ENCODE measurements at places on chromosomes 5 and 9.

- no peak for DNase-seq
Observed at GRCh38 chr5:54249210-54250028, 61.0 kb downstream of the ARL15 start.

- DNase-seq = no peak
Observed at GRCh38 chr9:83081846-83082245, 18.9 kb upstream of the RASEF start.

- DNase-seq = no peak
Observed at GRCh38 chr5:131423056-131423455, 159.2 kb downstream of the CDC42SE2 start.

DNA sequence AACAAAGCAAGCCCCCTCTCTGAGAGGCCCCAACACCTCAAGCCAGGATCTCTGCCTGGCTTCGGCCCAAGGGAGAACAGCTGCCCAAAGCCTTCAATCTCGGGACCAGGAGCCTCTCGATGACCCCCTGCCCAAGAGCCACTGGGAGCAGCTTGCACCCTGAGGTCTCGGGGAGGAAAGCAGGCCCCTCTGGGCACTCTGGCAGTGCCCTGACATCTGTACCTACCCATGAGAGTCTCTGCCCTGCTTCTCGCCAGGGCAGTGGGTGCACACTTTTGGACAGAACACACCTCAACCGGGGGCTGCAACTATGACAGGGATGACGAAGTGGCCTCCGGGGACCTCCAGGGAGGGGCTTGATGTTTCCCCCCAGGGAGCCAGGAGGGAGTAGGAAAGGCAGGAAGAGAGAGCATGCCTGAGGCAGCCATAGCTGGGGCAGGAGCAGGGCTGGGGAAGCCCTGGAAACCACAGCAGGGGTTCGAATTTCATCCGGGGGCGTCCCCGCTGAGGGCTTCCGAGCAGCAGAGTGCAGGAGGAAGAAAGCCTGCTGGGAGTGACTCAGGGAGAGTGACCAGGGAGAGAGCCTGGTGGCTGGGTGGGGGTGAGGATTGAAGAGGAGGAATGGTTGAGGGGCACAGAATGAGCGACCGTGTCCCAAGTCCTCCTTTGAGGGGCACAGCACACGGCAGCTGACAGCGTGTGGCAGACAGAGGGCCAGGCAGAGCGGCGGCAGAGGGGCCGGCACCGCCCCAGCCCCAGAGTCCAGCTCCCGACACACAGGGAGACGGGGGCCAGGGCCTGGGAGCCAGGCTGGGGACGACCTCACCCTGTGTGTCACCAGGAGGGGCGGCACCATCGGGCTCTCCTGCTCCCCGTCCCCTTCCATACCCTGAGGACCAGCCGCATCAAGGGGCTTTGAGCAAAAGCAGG lies 1.8 kb downstream of the LPCAT1 start:
- no peak for DNase-seq

DNA sequence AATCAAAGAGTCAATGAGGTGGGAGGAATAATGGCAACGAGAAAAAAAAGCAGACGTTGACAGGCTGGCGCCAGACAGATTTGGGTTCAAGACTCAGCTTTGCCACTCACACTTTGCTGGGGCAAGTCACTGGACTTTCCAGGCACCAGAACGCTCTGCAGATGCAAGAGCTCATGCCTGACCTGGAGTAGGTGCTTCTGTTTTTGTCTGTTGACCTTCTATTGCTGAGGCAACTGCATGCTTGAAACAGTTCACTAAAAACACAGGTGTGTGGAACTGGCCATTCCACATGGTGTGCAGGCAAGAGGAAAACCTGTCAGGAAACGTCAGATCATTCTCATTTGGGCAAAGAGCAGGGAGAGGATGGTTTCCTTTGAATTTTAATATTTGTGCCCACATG lies 161.2 kb upstream of the SMIM23 start:
- no peak for DNase-seq

GRCh38 chr9:2817999-2818803 lies 25.7 kb downstream of the PUM3 start:
- no peak for DNase-seq

DNA sequence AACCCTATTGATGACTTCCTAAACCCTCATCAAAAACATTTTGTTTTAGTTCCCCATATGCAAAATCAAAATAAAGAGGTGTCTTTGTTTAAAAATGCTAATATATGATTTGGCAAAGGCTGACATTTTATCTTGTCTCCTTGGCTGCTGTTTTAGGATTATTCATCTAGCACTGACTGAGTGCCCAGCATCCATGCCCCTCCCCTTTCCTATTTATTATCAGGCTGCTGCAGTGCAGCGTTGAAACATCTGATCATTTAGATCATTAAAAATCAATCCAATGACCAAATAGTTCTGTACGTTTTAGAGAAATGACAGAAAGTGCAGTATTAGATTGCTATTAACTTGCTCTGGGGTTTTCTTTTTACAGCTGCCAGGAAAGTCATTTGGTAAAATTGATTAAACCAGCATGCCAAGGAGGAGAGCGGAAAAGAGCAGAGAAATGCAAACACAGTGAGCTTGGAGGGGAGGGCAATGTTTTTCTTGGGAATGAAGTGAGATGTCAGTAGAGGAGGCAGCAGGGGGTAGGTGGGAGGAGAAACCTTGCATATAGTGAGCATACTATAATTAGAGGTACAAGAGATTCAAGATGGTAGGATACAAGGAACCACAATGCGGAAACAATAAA lies 286.3 kb downstream of the PDE4D start:
- DNase-seq = no peak

- DNase-seq = no peak
Observed at GRCh38 chr5:85143138-85143537, 758.5 kb upstream of the EDIL3 start.

DNA sequence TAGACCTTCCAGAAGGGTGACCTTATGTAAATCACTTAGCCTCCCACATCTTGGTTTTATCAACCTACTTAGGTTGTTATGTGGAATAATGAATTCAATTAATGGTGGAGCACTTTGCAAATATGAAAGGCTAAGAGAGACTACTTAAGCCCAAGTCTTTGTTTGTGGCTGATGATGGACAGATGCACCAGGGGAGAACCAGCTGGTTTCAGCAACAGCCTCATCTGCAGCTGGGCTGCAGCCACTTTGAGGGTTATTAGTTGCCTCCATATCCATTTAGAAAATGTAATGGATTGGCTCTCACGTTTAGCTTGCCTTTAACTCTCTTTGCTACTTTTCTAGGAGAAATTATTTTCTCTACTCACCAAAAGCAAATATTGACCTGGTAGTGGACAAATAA lies 146.6 kb downstream of the ESM1 start:
- no peak for DNase-seq

DNA sequence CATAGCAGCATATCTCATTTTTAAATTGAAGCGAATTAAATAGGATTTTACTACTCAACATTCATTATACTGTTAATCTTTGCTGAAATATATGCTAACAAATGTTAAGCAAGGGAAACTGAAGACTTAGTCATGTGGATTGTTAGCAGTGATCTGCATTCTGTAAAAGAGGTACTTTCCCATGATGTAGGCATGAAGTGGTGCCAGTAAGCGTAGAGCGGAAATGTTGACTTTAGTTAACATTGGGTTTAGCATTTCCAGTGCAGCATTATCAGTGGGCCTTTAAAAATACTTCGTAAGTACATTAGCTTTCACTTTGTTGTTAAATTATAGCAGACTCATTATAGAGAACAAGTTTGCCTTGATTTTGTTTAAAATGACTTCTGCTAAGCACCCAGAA lies 130.3 kb downstream of the CDC42SE2 start:
- no peak for DNase-seq

- DNase-seq = no peak
Observed at GRCh38 chr5:133667217-133667616, 54.9 kb upstream of the FSTL4 start.

DNA sequence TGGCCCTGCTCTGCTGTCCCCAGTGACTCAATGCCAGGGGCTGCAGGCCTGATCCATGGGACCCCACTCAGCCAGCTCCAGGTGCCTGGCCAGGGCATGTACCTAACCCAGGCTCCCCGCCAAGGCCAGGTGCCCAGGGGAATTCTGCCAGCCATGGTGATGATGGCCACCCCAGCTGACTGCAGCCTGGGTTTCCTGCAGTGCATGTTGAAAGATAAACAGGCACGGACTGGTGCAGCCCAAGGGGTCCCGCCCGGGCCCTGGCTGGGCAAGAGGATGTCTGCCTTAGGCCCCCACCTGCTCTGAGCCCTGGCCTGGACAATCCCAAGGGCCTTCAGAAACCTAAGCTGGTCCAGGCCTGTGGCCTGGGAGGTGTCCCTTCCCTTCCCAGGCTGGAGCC lies 1.2 kb downstream of the ABCA2 start:
- DNase-seq = no peak

GRCh38 chr9:72327631-72328030 lies 37.4 kb downstream of the ZFAND5 start:
- no peak for DNase-seq

DNA sequence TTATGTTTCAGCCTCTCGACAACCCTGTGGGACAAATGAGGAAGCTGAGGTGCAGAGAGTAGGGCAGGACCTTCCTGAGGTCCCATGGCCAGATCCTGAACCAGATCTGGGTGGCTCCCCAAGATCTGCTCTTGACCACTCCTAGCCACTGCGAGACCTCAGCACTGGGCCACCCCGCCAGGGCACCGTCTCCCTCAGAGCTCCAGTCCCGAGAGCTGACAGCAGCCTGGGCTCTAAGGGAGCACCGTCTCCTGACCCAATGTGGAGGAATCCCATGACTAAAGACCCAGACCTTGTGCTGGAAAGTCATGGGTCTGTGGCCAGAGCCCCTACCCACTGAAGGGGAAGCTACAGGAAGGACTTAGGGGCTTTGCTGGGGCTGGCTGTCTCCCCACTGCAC lies 4.5 kb upstream of the LMX1B start:
- DNase-seq = no peak

DNA sequence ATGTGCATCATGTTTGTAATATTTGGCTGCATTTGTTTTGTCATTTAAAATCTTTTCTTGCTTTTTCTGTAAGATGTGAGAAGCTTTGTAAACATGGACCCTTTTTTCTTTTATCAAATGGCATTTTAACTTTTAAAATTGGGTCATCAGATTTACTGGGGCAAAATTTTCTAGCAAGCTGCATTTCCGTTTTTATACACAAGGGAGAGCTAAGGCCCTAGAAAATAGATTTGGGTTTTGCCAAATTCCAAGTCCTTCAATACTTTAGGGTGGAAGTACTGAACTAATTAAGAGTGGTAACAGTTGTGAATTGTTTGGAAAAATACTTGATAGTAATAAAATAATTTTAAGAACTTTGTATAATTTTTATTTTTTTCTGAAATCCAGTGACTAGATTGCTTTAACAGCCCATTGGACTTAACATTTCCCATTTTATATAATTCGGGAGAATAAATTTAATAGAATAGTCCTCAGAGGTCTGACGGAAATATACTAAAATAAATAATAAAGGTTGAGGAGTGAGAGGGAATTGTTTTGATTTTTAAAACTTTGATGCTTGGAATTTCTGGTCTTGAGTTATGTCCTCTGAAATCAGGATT lies 117.4 kb downstream of the SMARCA2 start:
- DNase-seq = peak; percentile 8

DNA sequence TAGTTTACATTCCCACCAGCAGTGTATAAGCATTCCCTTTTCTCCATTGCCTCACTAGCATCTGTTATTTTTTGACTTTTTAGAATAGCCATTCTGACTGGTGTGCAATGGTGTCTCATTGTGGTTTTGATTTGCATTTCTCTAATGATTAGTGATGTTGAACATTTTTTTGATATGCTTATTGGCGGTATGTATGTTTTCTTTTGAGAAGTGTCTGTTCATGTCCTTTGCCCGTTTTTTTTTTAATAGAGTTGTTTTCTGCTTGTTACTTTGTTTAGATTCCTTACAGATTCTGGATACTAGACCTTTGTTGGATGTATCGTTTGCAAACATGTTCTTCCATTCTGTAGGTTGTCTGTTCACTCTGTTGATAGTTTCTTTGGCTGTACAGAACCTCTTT lies 25.3 kb downstream of the NIPBL start:
- DNase-seq = no peak

- no peak for DNase-seq
Observed at GRCh38 chr5:31854181-31855133, 215.5 kb downstream of the PDZD2 start.

- no peak for DNase-seq
Observed at GRCh38 chr9:20087481-20087880, 298.6 kb upstream of the SLC24A2 start.

- peak; percentile 18 for DNase-seq
Observed at GRCh38 chr5:73673161-73673591, 47.2 kb downstream of the ARHGEF28 start.

GRCh38 chr9:3699883-3700282 lies 174.1 kb upstream of the RFX3 start:
- no peak for DNase-seq

- no peak for DNase-seq
Observed at GRCh38 chr9:118984607-118985006, 384.6 kb downstream of the BRINP1 start.

DNA sequence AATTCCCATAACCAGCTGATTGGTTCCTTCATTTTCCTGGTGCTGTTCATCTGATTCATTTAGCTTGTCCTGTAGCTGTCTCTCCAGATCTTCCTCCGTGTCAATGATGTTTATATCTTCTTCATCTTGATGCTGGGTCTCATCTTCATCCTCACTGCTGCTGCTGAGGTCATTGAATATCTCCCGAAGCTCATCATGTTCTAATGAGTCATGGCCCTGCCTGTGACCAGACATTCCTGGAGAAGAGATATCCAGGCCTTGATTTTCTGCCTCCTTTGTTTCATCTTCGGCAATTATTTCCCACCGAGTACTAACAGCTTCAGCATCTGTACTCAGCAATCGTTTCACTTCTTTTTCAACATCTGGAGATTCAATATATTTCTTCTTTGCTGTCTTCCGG lies 1.4 kb downstream of the TAF7 start:
- DNase-seq = no peak

DNA sequence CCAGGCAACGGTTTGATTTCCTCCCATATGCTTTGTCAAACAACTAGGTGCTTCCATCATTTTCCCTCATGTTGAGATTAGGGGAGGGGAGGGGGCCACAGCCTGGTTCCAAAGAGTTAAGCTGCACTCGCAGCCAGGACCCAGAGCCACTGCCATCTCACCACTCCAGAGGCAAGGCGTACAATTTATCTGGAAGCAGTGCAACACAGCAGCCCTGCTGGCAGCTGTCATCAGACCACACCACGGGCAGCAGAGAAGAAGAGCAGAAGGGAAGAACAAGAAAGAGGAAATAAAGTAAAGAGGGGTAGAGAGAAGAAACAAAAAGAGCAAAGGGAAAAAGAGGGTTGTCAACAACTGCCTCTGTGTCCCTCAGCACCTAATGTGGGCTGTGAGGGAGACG lies 38.9 kb downstream of the MED27 start:
- DNase-seq = no peak

DNA sequence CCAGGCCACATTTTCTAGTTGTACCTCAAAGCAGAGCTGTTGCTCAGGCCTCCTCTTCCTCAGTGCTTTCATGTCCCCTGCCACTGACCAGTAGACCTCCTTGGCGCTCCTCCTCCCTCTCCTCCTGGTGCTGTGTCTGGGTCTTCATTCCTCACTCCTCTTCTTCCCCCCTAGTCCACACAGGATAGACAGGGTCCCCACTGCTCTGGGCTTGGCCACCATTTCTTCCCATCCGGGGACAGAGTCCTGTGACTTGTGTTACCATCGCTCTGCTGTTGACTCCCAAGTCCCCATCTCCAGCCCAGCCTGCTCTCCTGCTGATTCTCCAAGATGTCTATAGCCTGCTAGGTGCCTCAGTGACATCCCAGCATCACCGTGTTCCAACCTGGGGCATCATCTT lies 88.2 kb upstream of the HRH2 start:
- no peak for DNase-seq
